ENCODE measurements at places on chromosomes 1 and 21.

DNA sequence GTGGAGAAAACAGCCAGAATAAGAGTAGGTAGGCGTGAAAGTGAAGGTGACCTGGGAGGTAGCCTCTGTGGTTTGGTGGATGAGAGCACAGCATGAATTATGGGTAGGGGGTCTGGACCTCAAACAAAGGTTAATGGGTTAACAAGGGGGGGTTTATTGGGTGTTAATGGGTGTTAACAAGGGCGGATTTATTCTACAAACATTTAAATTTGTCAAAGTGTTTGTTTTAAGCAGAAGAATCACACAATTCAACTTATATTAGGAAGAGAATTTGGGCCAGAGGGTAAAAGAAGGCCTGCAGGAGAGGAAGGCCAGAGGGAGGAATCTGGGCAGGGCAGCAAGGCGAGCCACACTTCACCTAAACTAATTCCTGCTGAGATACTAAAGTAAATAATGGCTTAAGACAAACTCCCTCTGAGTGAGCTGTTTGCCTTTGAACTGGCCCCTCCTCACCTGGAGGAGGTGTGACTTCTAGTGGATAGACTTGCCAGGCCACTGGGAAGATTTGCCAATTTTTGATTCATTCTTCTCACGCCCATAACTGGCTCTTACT lies 191.7 kb downstream of the GIPC2 start:
- peak; percentile 86 for DNase-seq

DNA sequence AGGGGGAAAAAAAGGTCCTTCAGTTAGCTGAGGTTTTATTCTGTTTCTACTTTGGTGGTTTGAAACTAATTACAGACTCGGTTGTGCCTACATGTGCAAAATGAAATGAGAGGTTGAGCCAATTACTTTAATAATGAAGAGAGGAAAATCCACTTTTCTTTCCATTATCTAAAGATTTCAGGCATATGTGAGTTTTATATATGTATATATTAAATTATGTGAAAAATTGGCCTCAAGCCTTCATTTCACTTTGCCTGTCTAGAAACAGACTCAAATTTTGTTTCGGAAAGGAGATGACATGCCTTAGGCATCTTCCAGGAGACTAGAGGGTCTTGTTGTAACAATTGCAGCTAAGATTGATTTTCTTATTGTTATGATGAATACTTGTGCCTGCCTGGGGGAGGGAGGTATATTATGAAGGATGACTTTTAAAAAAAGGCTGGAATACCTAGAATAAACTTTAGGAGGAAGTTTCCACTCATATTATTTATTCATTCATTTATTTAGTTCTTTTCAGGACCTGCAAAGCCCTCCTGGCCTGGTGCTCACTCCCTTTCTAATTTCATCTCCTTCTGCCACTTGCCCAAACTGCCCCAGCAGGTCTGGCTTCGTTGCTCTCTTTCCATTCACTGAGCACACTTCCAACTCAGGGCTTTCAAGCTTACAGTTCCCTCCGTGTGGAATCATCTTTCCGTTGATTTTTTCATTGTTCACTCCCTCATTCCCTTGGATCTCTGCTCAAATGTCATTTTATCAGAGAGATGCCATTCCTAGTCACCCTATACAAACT lies 94.2 kb upstream of the HOOK1 start:
- no peak for DNase-seq

GRCh38 chr1:161007369-161007768 lies 13.6 kb downstream of the F11R start:
- DNase-seq = no peak

- no peak for DNase-seq
Observed at GRCh38 chr1:152495066-152495675, 15.4 kb upstream of the LCE5A start.

DNA sequence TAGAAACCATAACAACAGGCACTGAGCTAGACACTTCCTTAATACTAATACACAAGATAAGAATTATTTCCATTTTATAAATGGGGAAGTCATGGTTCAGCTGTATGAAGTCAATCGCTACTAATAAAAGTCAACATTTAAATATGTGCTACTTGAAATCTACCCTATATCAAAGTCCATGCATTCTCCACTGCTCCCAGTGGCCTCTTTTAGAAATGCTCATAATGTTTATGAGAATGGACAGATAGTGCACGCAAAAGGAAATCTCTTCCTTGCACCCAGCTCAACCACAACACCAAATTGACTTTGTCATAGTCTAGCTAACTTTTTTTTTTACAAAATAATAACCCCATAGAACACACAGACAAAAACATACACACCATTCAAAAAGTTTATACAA lies 281.7 kb upstream of the CXADR start:
- DNase-seq = no peak

- no peak for DNase-seq
Observed at GRCh38 chr21:36671836-36672235, 27.1 kb upstream of the SIM2 start.

DNA sequence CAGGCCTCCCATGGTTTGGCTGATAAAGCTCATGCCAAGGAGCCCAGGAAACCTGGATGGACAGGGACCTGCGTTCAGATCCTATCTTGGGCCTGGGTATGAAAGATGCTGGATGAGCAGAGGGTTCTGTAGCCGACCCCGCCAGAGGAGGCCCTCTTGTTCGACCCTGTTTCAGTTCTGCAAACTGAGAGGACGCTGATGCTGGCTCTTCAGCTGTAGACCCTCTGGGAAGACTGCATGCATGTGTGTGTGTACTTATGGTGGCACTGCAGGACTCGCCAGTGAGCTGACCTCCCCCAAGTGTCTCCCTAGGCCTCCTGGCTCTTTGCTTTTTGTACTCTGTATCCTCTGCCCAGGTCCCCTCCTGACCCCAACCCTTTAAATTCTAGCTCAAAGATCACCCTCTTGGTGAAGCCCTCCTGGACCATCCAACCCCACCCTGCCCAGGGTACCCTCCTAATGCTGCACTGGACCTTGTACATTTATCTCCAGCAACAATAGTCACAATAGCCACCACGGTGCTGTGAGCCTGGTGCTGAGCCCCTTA lies 1.6 kb downstream of the EPS8L3 start:
- peak; percentile 5 for DNase-seq

DNA sequence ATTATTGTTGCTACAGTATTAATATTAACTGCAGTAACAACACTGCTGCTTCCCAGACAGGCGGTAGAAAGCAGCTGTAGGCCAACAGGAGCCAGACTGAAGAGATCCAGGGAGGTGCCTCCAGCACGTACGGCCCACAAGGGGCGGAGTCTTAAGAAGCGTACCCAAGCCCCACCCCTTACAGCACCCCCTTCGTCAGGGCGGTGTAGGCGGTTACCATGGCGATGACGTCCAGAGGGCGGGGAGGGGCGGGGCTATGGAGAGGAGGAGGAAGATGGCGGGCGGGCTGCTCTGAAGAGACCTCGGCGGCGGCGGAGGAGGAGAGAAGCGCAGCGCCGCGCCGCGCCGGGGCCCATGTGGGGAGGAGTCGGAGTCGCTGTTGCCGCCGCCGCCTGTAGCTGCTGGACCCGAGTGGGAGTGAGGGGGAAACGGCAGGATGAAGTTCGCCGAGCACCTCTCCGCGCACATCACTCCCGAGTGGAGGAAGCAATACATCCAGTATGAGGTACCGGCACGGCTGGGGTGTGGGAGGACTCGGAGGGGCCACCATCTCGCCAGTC lies at the start of gene XPR1:
XPR1 (plus strand) TSS at position 257 of the 560 bp plus-strand sequence; CDS start at position 437, 180 bp downstream.
- DNase-seq = peak; percentile 99

- DNase-seq = no peak
Observed at GRCh38 chr1:94693435-94693834, 126.7 kb upstream of the SLC44A3 start.

- DNase-seq = no peak
Observed at GRCh38 chr1:116950517-116951199, 40.9 kb downstream of the PTGFRN start.

GRCh38 chr1:23638786-23639241 lies 52.8 kb upstream of the RPL11 start:
- DNase-seq = no peak

GRCh38 chr1:216749232-216749631 lies 26.0 kb upstream of the ESRRG start:
- DNase-seq = no peak

GRCh38 chr1:88922214-88922613 lies 30.8 kb upstream of the GTF2B start:
- no peak for DNase-seq

DNA sequence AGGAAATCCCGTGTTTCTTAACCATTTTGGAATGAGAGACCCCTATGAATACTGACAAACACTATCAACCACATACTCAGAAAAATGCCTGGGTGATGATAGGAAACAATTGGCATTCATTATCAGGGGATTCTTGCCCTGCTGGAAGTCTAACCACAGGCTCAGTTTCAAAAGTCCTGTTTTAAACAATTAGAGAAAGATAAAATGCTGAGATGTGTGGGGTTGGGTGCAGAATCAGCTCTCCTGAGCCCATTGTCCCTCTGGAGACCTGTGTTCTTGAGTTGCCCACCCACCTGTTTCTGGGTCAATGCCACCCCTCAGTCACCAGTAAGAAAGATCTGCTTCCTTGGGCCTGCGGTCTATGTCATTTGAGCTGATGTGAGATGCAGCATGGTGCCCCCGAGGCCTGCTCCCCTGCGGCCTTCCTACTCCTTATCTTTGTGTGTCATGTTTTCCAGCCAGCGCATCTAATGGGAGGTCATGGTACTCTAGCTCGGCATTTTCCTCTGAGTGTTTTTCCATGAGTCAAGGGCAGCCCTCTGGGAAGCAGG lies 130.3 kb upstream of the PLXNA2 start:
- DNase-seq = no peak

DNA sequence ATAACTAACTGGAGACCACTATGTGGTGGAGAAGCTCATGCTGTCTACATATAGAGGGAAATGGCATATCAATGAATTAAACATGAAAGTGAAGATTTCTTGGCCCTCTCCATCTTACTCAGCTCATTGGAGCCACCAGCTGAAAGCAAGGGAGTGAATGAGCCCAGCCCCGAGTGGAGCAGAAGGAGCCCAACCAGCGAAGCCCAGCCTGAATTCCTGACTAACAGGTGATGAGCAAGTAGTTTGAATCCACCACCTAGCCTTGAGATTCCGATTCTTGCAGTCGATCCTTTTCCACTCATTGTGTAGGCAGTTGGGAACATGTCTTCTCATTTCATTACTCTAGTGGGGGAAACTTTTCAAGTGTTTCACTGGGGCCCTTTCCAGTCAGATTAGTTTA lies 18.6 kb upstream of the ST6GALNAC3 start:
- DNase-seq = no peak

GRCh38 chr1:156656806-156657740 lies 15.2 kb downstream of the BCAN start:
- DNase-seq = peak; percentile 80

DNA sequence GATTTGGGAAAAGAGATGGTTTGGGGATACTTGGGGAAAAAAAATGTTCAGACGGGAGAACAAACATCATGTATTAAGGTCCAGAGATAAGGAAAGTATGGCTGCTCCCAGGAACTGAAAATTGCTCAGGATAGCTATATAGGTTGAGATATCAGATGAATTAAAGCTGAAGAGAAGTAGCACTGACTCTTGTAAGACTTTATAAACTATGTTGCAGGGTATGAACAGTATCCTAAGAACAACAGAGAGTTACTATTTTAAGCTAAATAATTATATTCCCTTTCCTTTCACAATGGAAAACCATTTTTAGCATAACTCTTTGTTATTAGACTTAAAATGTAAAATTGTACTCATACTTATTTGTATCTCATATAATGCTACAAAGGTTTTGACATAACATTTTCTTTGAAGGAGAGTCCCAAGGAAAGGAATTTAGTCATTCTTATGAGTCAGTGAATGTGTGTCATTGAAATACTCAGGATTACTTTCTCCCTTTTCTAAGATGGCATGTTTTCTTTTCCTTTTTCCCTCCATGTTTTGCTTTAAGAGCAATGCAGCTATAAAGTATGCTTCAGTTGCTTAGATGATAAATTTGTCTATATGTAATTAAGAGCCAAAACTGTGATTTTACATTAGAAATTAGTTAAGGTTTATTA lies 139.4 kb upstream of the KIAA1614 start:
- DNase-seq = no peak

- DNase-seq = no peak
Observed at GRCh38 chr1:30083800-30084464, 639.5 kb downstream of the MATN1 start.

DNA sequence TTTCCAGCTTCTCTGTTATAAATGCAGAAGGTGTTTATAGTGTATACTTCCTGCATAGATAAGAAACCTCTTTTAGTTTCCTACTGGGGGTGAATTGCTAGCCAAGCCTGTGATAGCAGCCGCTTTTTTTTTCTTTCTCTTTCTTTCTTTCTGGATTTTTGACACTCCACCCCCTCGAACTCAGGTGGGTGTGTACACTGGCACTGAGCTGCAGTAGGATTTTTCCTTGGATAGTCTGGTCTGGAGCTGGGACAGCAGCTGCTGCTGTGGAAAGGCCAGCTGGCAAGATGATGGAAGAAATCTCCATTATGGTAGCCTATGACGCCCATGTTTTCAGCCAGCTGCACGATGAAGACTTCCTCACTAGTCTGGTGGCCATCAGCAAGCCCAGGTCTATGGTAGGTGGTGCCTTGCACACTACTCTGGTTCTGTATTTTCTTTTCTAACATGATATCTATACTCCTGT lies 122.5 kb upstream of the CACYBP start:
- peak; percentile 54 for DNase-seq

GRCh38 chr1:31010086-31010989 lies 55.2 kb downstream of the PUM1 start:
- no peak for DNase-seq

GRCh38 chr1:90443354-90443753 lies 273.7 kb downstream of the BARHL2 start:
- DNase-seq = no peak

GRCh38 chr1:151984313-151984956 lies 9.2 kb downstream of the S100A10 start:
- no peak for DNase-seq

GRCh38 chr1:22473952-22474351 lies 22.3 kb downstream of the ZBTB40 start:
- DNase-seq = no peak

GRCh38 chr1:119026956-119027355 lies 38.8 kb upstream of the TBX15 start:
- DNase-seq = no peak

GRCh38 chr1:234361102-234361603 lies 12.1 kb upstream of the COA6 start:
- DNase-seq = no peak

- no peak for DNase-seq
Observed at GRCh38 chr21:42560517-42561179, 47.0 kb downstream of the SLC37A1 start.

DNA sequence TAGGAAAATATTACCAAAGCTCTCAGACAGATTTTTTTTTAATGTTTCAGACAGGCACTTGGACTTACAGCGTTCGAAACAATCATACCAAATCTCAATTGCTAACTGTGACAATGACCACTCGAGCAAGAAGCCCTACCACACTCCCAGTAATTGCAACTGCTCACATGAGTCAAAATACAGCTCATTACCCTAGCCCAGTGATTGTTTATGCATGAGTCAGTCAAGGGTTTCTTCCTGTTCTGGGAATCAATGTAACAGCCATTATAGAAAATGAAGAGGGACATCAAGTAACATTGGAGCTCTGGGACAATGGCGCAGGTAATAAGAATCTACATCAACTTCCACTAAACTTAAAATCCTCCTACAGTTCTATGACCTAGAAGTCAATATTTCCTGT lies 56.1 kb upstream of the SH3GLB1 start:
- DNase-seq = no peak
